Activated CD4-positive, alpha-beta T cell treated with anti-CD3 and anti-CD28 coated beads for 4 hours (primary cell): ENCODE measurements at places on chromosomes 12 and 14.

GRCh38 chr12:76556368-76556767, 3.2 kb downstream of the OSBPL8 start:
- peak; percentile 8 for DNase-seq

- no peak for DNase-seq
These were observed 371.7 kb downstream of the RGS6 start for GRCh38 chr14:72303930-72304329.

GRCh38 chr12:122610911-122611310, 83.9 kb downstream of the KNTC1 start:
- DNase-seq: no peak

GRCh38 chr12:105911966-105912365, 226.8 kb downstream of the NUAK1 start:
- DNase-seq: no peak

- no peak for DNase-seq
These were observed 16.8 kb downstream of the MSI1 start for GRCh38 chr12:120352117-120352516.

DNA sequence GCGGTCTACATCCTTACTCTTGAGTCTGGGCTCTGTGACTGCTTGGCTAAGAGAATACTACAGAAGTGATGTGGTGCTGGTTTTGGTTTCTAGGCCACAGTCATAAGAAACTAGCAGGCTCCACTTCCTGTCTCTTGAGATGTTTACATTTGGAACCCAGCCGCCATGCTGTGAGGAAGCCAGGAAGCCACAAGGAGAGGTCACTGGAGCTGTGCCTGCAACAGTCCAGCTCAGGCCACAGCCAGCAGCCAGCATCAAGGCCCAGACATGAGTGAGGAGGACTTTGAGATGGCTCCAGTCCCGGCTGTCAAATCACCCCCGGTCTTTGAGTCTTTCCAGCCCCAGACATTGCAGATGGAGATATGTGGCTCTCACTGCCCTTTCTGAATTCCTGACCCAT, 12.9 kb upstream of the FAM181A start:
- no peak for DNase-seq

DNA sequence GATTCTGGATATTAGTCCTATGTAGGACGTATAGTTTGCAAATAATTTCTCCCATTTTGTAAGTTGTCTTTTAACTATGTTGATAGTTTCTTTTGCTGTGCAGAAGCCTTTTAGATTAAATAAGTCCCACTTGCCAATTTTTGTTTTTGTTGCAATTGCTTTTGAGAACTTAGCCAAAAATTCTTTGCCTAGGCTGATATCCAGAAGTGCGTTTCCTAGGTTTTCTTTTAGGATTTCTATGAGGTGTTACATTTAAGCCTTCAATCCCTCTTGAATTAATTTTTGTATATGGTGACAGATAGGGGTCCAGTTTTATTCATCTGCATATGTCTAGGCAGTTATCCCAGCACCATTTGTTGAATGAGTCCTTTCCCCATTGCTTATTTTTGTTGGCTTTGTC, 264.4 kb upstream of the OR4E1 start:
- no peak for DNase-seq

DNA sequence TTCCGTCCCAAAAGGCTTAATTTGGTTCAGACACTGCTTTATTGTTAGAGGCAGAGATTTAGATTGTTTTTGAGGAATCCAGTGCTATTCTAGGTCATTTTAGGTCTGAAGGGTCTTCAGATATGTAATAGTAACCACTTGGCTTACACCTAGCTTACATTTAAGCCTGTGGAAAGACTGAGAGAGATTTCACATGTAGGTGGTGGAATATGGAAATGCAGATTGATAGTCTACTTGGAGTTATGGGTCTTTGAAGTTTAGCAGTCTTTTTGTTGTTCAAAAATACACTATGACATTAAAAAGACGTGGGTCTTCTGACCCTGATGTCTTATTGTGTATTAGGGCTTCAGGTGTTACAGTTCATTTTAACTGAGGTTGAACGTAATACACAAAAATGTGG, 51.4 kb upstream of the CCT2 start:
- no peak for DNase-seq

- DNase-seq: no peak
These were observed 91.9 kb upstream of the DHRS4 start for GRCh38 chr14:23861666-23862065.

GRCh38 chr12:15601210-15601800, 187.9 kb downstream of the EPS8 start:
- DNase-seq: no peak

GRCh38 chr14:37417833-37418232, 177.2 kb downstream of the FOXA1 start:
- DNase-seq: no peak

DNA sequence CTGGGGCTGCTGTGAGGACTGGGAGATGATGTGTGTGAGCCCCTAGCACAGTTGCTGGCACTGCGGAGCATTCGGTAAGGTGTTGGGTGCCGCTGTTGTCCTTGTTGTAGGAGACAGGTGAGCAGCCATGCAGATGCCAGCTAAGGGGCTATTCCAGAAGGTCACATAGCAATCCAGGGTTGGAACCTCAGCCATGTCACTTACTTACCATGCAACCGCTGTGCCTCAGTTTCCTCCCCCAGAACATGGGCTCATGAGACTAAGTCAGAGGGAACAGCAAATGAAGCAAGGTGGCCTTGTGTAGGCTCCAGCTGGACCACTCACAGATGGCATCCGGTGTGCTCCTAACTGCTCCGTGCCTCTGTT, 13.2 kb downstream of the DTX1 start:
- no peak for DNase-seq

GRCh38 chr12:57058454-57058853, 8.5 kb upstream of the MYO1A start:
- no peak for DNase-seq

- no peak for DNase-seq
These were observed 99.4 kb upstream of the FRMD6 start for GRCh38 chr14:51552275-51552674.

DNA sequence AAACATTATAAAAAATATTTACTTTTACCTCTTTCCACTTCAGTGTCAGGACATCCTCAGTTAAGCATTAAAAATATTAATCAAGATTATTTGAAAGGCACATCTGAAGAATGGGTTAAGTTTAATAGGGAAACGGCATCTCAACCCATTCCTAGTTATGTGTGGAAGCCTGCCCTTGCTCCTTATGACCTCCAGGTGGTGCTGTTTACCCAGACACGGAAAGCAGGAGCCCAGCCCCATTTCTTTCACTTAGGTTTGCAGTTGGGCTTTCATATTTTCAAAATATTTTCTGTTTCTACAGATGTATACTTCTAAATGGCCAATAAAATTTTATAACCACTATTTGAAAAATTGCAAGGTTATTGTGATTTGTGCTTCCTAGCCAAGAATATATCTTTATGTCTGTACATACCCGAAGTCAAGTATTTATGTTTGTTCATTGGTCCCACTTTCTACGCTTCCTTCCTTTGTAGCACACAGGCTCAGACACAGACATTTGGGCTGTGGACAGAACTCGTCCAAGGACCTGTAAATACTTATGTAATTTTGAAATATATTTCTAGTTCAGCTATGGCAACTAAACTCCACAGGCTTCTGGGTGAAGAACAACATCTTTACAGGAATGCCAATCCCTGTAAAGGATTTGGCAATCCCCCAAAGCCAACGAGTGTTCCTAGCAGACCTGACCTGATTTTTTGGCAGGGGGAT, 247.1 kb downstream of the AKAP6 start:
- no peak for DNase-seq

GRCh38 chr14:64683264-64683663, 21.0 kb upstream of the PLEKHG3 start:
- no peak for DNase-seq

DNA sequence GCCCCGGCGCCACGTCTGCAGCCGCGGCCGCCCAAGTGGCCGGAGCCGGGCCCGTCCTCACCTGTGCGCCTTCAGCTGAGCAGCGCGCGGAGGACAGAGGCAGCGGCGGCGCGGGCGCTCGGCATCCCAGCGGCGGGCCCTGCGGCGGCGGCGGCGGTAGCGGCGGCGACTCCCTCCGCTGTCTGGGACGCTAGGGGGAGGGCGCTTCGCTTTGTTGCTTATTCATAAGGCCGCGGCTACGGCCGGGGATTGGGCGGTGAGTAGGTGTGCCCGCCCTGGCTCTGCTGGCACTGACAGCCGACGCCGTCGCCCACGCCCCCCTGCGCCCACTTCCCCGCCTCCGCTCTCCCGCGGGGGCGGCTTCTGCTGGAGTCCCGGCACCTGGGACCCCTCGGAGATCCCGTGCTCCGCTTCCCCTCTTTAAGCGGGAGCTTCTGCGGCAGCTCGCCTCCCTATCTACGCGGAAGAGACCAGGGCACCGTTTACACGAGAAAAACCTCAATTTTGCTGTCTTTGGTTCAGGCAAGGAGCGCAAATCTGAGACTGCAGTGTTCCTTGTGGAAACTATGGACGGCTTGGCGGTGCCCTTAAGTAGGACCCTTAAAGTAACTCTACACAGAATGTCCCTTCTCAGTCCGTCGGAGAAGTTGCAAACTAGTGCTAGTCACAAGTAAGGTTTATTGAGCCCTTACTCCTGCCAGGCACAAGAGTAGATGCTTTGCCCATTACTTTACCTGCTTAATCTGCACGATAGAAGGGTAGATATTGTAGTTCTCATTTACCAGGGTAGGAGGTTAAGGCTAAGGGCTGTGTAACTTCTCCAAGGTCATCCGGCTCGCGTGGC, at the start of gene ARMH4:
TSS of gene ARMH4 (minus strand) at position 200 of the 844 bp plus-strand sequence. CDS start 12,855 bp downstream, outside the sequence.
- peak; percentile 67 for DNase-seq

- DNase-seq: no peak
These were observed 333.6 kb downstream of the TMEM121 start for GRCh38 chr14:105859717-105860614.

DNA sequence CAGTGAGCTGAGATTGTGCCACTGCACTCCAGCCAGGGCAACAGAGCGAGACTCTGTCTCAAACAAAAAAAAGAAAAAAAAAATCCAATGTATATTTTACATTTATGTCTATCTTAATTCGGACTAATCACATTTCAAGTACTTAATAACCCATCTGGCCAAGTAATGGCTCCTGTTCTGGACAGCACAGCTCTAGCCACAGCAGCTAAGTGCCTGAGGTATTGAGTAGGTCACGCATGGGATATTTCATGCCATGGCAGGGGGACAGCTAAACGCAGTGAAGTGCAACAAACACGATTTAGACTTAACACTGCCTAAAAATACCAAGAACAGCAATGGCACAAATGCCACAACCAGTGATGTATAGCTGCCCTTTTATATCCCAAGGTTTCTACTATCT, 8.0 kb downstream of the BAZ1A start:
- DNase-seq: no peak

GRCh38 chr12:22407397-22407796, 72.9 kb upstream of the ST8SIA1 start:
- no peak for DNase-seq

DNA sequence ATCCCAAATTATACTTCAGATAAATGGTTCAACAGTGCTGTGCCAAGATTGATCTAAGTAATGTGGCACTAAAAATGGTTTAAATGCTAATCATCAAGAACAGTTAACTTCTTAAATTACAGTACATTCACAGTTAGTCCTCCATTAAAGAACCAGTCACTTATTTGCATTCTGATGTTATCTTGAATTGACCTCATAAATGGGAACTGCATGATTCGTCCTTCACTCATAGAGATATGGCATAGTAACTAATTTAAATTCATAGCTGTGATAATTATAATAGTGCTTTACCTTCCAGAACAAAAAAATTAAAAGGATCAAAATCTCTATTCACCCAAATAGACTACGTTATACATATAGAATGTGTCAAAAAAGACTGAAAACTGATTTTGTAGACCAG, 61.1 kb downstream of the COCH start:
- DNase-seq: no peak

DNA sequence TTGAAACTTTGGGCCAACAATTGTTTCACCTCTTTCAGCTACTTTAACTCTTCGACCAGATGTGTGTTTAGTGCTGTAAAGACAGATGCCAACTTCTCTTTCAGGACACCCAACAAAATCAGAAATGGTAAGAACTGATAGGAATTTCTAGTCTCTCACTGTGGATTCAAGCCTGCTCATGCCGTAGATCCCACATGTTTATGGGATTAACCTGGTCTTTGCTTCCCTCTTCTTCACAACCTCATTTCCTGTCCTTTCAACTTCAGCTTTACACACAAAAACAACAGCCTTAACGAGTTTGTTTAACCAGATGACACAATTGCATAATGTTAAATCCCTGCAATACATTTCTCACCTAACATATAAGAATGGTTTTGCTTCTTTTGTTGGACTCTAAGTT, 1031.9 kb upstream of the LRFN5 start:
- DNase-seq: no peak

DNA sequence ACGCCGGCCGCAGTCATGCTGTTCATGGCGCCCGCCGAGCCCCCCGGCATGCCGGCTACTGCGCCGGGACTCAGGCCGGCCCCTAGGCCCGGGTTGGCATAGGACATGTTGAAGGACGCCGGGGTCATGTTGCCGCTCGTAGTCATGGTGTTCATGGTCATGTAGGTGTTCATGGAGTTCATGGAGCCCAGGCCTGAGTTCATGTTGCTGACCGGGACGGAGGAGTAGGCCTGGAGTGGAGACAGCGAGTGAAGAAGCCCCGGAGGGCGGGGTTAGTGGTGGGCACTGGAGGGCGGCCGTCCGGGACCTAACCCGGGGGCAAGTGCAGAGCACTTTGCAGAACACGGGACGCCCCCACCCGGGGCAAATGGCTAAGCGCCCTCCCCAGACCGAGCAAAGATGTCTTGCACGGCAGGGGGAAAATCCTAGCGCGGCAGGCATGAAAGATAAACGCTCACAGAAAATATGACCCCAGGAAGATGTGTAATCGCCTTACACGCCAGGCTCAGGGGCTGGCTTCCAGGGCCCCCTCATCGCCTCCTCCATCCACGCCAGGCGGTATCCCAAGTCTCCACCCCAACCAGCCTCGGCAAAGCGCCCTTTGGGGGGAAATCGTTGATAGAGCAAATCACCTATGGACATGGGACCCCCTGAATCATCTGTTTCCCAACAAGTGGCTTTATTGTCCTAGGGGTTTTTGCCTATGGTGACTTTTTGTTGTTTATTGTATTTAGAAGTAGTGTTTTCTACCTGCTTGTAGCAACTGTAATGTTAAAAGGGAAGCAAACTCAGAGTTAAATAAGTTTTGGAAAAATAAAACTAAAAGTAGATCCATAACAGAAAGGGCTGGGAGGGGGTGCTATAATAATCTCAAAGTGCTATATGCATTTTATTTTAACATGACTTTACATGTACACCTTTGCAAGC, 2.3 kb downstream of the FOXA1 start:
- no peak for DNase-seq

DNA sequence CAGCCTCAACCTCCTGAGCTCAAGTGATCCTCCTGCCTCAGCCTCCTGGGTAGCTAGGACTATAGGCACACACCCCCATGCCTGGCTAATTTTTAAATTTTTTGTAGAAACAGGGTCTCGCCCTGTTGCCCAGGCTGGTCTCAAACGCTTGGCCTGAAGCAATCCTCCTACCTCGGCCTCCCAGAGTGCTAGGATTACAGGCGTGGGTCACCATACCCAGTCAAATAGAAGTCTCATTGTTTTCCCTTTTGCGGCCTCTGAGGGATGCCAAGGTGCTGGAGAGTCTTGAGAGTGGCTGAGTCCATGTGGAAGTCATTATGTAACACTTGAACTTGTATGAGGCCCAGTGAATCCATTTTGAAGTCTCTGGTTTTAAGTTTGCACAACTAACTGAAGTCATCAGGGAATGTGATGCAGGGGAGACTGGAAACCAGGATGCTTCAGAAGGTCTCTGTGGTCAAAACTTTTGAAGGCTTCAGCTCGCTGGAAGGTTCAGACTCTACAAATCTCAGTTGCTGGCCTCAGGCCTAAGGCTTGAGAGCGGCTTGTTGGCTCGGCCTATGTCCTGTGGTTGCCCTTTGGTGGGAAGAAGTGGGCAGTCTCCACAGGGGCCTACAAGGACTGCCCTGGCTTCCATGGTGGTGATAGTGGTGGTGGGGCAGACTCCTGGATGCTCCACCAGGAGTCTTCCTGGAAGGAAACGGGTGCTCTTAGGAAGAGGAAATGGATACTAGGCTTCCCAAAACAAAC, 29.2 kb downstream of the GALNT16 start:
- DNase-seq: no peak
